ENCODE measurements at places on chromosomes 3 and 15.

- no peak for DNase-seq
These were observed 47.9 kb upstream of the TRAK1 start for GRCh38 chr3:42043099-42043813.

DNA sequence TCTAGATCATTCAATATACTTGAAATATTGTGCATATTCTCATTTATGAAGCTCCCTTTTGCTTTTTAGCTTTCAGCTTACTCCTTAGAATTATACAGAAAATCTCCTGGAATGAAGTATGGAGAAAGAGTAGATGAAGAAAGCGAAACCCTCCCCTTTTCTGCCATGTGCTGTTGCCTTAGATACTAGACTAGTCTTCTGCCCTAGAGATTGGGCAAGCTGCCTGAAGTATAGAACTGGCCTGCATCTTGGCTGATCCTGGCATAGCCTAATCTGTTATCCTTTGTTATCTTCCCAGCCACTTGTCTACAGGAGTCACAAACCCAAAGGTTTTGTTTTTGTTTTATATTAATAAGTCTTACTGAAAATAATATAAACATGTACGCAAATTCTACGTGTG, 138.8 kb downstream of the RBPMS2 start:
- no peak for DNase-seq

- DNase-seq, result no peak
These were observed 53.2 kb upstream of the PPARG start for GRCh38 chr3:12235691-12236090.

GRCh38 chr3:38636464-38636863, 13.0 kb downstream of the SCN5A start:
- DNase-seq, result no peak

DNA sequence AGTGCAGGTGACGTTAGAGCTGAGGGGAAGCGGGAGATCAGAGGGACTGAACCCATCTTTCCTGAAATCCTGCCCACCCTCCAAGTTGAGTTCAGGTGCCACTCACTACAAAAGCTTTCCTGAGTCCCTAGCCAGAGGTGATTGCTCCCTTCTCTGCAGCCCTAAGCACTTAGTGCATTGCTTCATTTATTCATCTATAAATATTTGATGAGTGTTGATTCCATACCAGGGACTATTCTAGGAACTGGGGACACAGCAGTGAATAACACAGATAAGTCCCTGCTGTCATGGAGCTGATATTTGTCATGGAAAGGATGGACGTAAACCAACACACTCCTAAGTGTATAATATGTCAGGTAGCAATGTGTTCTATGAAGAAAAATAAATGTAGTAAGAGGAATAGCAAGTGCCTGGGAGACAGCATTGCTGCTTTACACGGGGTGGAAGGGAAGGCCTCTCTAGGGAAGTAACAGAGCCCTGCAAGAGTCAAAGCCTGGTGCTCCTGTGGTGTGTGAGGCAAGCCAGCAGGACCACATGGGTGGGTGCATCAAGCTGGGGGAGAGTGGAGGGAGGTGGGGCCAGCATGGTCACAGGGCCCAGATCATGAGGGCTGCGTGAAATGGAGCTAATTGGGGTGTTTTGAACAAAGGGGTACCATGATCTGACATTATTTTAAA, 18.6 kb downstream of the ALPK3 start:
- no peak for DNase-seq

DNA sequence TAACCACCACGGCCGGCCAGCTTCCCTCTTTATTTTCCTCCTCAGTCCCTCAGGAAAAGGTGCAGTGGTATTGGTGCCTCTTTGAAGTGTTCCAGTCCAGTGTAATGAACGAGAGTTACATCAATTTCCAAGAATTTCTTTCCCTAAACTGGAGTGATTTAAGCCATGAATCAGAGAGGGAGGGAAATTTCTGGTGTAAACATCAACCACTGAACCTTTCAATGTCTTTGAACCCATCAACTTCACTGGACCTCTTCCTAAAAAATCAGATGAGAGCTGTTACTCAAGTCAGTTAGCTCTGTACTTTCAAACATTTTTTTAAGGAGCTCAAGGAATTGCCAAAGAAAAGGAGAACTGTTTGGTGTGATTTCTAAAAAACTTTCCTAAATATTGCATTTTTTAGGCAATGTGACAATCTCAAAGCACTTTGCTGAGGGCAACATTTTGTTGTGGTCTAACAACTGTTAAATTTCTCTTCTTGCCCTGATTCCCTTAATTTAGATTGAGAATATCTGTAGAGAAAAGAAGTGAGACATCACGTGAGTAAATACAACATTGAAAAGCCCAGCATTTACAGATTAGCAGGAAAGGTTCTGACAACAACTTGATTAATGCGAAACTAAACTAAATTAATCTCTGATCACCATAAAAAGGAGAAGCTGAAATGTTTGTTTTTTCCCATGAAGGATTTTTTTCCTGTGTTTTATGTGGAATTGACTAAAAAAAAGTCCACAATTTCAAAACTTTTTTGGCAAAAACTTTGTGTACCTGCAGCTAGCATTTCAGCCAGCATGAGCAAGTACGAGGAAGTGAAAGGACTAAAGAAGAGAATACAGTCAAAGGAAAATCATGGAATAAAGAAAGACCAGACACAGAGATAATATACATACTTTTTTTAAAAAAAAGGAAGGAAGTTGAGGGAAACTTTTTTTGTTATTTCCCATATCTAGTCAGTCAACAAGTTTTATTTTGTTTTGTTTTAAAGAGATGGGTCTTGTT, 9.1 kb upstream of the DAZL start:
- DNase-seq, result no peak

DNA sequence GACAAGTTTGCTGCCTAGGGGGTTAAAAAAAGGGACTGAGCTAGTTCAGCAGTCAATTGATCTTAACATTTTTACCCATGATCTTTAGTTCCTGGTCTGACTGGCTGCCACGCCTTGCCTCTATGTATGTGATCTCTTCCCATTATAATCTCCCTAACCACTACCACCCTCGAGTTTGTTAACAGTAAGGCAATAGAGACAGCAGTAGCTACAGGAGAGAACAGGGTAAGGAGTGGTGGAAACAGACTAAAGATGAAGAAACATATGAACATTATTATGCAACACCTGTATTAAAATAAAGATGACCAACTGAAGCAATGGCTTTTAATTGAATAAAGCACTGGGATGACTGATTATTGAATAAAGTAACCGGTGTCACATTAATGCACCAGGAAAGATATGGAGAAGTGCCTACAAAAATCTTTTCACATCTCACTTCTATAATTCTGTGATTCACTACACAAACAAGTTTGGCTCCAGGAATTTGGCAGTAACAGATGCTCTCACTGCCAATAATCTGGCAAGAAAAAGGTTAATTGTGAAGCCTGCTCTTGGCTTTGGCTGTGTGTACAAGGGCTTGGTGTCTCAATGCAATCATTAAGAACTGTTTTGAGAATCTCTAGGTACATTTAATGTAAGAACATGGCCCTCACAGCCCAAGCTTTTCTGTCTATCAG, 95.7 kb downstream of the HHLA2 start:
- DNase-seq, result no peak

Data from stimulated activated CD4-positive, alpha-beta T cell treated with anti-CD3 and anti-CD28 coated beads, TNF-alpha, amount 100 ng/mL, for 24 hours (primary cell).